ENCODE measurements at places on chromosomes 3 and 15.
A peak's percentile ranks its signal among the peaks of the same experiment; 100 is the strongest.

- no peak for DNase-seq
These were observed 27.8 kb upstream of the KCNMB2 start for GRCh38 chr3:178508443-178508825.

DNA sequence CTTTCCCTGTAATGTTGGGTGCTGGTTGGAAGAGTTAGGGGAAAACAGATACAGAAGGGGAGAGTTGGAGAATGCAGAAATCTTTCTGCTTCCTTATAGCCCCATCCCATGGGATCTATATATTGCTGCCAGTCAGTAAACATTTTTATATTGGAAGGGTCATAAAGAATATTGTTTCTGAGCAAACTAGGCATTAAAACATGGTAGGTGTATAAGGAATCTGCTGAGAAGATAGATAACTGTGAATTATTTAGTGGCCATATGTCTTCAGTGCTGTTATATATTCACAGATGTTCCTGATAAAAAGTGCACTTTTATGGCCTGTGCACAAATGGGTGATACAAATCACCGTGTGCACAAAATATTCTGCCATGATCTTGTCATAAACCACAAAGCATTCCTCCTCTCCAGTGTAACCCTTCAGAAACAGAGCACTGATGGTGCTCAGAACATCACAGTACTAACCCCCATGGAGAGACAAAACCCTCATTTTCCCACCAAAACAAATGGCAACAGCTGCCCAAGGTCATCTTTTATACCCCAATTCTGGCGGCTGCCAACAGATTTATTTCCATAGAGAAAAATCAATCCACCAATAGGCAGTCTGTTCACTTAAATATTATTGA lies 269.3 kb downstream of the SLC9A9 start:
- DNase-seq: no peak

DNA sequence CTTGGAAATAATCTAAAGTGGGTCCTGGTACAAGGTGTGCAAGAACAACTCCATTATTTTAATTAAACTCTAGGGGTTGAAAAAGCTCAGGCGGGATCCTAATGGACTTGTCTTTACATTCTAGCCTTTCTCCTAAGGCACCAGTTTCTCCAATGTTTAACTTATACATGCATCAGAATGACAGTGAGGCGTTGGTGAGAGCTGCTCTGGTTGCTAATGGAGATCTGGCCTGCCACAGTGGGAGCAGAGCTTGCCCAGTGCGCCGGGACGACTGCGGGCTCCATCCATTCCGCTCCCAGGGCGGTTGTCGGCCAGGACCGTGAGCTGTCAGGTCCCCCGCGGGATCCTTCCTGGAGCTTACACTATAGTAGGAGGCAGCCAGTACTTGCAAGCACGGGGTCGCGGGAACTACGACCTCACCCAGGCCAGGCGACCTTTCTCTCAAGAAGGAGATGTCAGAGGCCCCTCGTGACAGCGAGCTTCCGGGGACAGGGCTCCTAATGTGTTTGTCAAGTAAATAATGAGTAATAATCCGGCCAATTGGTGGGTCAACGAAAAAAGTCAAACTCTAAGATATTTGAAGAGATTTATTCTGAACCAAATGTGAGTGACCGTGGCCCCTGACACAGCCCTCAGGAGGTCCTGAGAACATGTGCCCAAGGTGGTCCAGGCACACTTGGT lies 991 bp upstream of the HIGD1A start:
- no peak for DNase-seq

DNA sequence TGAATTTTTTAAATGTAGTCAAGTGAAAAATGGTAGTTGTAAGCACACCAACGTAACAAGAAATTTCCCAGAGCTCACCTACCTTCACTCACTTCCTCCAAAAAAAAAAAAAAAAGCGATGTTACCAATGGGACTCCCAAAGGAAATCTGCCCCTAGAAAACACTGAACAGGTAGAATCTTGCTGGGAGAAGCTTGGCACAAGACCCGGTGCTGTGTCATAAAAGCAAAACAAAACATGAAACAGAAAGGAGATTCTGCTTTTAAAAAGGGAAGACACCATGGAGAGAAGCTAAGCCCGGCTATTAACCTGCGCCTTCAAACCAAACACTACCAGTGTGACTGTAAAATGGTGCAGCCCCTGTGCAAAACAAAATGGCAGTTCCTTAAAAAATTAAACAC lies 40.5 kb downstream of the PGPEP1L start:
- DNase-seq: no peak

DNA sequence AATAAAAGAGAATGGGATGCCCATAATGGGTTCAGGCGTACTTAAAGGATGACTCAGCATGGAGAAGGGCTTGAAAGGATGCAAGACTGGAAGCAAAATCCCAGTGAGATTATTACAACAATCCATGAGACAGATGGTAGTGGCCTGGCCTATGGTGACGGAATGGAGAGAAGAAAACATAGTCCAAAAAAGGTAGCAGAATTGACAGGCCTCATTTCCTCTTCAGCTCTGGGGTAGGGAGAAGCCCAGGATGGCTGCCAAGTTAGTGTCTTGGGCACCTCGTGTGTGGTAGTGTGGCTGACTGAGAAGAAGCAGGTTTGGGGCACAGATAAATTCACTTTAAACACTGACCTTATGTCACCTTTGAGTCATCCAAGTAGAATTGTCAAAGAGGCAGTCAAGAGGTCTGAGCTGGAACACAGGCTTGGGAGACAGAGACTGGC lies 18.1 kb downstream of the MB21D2 start:
- no peak for DNase-seq

DNA sequence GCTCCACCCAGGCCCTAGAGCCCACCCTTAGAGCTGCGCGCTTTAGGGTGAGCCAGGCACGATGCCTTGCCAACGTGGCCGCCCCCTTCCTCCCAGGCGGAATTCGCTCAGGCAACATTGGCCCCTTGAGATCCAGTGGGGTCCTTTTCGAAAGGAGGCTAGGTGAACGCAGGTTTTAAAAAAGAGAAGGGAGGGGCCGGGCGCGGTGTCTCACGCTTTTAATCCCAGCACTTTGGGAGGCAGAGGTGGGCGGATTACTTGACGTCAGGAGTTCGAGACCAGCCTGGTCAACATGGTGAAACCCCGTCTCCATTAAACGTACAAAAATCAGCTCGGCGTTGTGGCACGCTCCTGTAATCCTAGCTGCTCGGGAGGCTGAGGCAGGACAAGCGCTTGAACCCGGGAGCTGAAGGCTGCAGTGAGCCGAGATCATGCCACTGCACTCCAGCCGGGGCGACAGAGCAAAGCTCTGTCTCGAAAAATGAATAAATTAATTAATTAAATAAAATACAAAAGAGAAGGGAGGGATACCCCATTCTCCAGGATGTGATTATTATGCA lies 984 bp upstream of the RPP25 start:
- no peak for DNase-seq

- DNase-seq: no peak
These were observed 30.5 kb downstream of the TMEM44 start for GRCh38 chr3:194602669-194603171.

DNA sequence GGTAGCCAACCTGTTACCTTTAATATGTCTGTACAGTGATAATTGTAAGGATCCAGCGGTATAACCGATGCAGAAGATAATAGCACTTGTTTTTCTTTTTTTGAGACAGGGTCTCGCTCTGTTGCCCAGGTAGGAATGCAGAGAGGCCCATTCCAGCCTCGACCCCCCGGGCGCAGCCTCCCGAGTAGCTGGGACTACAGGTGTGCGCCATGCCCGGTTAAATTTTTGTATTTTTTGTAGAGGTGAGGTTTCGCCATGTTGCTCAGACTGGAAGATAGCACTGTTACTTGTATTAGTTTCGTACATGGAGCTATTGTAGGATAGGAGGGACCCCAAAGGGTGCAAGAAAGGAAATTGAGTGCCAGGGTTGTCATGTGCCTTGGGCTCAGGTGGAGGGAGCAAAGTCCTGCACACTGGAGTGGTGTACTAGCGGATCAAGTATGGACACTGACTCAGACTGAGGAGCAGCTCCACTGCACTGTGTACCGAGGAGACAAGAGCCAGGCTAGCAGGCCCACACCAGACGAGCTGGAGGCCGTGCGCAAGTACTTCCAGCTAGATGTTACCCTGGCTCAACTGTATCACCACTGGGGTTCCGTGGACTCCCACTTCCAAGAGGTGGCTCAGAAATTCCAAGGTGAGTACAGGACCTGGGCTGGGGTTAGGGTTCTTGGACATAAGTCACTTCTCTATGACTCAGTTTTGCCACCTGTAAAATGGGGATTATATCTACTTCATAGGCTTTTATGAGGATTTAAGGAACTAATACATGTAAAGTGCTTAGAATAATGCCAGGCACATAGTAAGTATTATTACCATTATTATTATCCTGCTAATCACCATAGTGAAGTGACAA lies 1.0 kb downstream of the OGG1 start:
- no peak for DNase-seq

- no peak for DNase-seq
These were observed 51.9 kb downstream of the SPSB4 start for GRCh38 chr3:141103067-141103466.

GRCh38 chr15:68427366-68427765 lies 4.6 kb downstream of the ITGA11 start:
- DNase-seq: no peak

GRCh38 chr15:33545866-33546265 lies 235.1 kb downstream of the RYR3 start:
- DNase-seq: no peak

DNA sequence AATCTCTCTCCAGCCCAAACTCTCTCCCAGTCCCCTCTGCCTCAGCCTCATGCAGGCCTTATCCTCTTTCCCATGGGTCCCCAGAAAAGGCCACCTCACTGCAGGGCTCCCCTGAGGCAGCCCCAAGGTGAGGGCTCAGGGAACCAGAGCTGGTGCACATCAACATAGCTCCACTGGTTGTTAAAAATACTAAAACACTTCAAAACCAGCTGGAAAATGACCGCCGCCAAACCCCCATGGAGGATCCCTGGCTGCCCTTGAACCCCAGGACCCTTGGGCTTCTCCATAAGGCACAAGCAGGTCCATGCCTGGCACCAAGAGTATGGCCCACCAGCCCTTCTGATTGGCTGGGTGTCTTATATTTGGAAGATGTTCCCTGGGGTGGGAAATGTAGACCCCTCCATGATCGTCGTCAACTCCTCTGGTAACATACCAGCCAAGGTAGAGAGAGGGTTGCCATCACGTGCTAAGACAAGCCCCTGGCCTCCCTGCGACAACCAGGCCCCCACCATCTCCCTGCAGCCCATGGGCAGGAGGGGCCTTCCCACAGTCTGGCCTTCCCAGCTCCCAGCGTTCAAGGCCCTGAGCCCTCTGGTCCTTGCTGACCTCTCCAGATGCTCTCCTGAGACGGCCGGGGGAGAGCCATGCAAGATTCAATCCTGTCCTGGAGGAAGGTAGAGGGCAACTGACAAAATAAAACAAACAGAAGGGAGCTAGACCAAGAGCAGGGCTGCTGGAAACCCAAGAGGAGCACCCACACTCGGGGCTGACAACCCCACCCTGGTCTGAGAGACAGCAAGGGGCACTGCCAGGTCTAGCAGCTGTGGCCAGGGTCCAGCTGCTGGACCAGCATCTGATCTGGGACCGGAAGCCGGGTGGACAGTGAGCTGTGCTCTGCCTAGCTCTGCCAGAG lies 132.1 kb upstream of the PRR20G start:
- DNase-seq: peak; percentile 26

DNA sequence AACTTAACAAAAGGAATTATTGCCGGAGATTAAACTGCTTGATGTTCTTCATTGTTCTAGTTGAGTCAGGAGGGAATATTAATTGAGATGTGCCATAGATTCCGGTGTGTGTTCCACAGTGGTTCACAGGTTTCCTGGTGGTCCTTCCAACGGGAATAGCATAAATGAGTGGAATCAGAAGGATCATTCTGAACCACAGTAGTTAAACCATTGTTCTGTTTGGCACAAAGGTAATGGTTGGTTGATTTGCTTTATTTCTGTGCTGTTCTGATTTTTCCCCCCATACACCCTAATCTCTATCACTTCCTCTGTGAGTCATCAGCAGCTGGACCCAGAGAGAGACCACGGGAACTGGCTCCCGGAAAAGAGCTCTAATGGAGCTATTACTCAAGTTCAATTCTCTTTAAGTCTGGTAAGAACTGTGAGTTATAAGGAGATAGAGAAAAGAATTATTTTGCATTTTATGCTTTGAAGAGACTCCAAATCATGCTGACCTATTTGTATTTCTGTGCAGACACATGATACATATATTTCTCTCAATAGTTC lies 627.2 kb downstream of the ZIC1 start:
- no peak for DNase-seq

- no peak for DNase-seq
These were observed 1.2 kb downstream of the UROC1 start for GRCh38 chr3:126516152-126516935.

GRCh38 chr3:153596401-153596800 lies 434.4 kb downstream of the RAP2B start:
- no peak for DNase-seq

GRCh38 chr3:7518456-7518855 lies 657.5 kb downstream of the GRM7 start:
- no peak for DNase-seq

DNA sequence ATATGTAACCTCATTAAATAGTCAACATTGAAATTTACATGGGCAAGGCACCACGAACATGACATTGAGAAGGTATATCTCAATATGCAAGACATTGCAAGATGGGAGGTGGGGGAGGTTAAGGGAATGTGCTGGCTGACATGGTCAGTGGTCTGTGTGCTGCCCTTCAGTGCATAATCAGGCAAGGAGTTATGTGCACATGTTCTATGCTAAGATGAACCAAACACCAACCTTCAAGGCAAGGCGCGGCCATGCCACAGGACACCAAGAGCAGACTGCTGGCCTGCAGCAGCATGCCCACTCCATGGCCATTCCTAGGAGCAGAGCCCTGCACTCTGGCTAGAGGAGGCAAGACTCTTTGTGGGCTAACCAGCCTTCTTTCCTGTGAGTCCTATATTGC lies 40.9 kb upstream of the TSPAN3 start:
- no peak for DNase-seq

GRCh38 chr3:143301031-143301901 lies 181.7 kb downstream of the CHST2 start:
- no peak for DNase-seq

GRCh38 chr3:41907330-41908073 lies 54.4 kb downstream of the ULK4 start:
- no peak for DNase-seq

- no peak for DNase-seq
These were observed 285.0 kb downstream of the THSD4 start for GRCh38 chr15:71400294-71400693.

GRCh38 chr15:63381301-63382204 lies at the start of gene CA12:
Gene CA12 (minus strand): TSS chr15:63381846. CDS start chr15:63381720, 126 bp downstream.
- DNase-seq: peak; percentile 73

GRCh38 chr15:70274255-70274880 lies 176.7 kb upstream of the TLE3 start:
- no peak for DNase-seq

- no peak for DNase-seq
These were observed 299.4 kb upstream of the GADL1 start for GRCh38 chr3:31193871-31194270.

DNA sequence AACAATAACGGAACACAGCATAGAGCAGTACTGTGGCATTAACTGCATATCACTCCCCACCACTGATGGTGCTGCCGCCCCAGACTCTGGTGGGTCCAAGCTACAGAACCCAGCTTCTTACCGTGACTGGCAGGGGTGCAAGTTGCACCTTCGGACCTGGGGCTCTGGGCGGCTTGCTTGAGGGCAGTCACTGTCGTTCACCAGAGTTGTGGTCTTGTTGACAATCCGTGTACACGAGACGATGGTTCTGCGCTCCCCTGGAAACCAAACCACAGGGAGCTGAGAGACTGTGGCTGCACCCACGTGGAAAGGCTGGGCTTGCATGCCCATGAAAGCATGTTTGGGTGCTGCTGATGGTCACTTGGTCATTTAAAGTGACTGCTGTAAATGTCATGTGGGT lies 293.0 kb downstream of the ADAMTS17 start:
- no peak for DNase-seq

GRCh38 chr3:141356046-141356445 lies 12.3 kb upstream of the ZBTB38 start:
- DNase-seq: no peak

All from D341Med (cell line).